Activated CD4-positive, alpha-beta T cell treated with anti-CD3 and anti-CD28 coated beads, Interleukin-2, Interleukin-6, amounts not matched to agents 100 ng/mL and 50 ng/mL, durations not matched to agents 16 hours and 8 hours (primary cell): ENCODE measurements at places on chromosomes 3 and 15.

DNA sequence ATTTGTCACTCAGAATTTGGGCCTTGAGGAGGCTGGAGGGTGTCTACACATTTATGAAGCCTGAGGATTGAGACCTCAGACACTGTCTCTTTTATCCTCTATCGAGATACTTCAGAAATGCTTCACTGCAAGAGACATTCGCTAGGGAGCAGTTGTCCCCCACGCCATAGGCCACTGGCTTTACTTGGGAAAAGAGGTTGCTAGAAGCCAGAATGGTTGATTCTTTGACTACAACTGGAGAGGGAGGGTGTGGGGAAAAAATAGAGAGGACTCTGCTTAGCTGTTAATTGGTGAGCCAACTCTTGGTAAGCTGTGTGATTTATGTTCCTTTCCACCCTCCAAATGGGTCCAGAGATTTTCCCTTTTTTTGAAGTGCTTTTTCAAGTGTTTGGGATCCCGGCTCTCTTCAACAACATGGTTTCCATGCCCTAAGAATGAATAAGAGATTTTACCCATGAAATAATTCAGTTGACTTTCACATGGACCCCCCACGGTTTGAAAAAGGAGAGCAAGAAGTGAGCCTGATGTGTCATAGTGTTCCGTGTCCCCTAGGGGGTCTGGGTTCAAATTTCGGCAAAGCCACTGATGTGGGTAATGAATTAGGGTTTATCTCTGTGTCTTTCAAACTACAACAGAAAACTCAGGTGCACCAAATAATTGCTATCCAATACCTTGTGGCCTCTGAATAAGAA is 2.7 kb downstream of the BOC start:
- DNase-seq: no peak

GRCh38 chr3:185153171-185153771 is 411 bp upstream of the C3orf70 start:
- no peak for DNase-seq

DNA sequence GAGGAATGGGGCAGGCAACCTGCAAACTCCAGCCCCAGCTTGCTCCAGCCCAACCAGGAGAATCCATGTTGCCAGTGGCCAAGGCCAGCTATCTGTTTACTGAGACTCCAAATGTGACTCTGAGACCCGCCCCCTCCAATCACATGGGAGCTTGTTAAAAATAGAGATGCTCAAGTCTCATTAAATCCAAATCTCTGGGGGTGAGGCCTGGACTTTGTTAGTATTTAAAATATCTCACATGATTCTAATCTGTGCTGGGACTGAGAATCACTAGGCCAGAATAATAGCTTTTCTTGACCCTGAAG is 224.2 kb upstream of the TBL1XR1 start:
- DNase-seq: no peak

GRCh38 chr3:181782306-181782954 is 70.7 kb downstream of the SOX2 start:
- DNase-seq: no peak

DNA sequence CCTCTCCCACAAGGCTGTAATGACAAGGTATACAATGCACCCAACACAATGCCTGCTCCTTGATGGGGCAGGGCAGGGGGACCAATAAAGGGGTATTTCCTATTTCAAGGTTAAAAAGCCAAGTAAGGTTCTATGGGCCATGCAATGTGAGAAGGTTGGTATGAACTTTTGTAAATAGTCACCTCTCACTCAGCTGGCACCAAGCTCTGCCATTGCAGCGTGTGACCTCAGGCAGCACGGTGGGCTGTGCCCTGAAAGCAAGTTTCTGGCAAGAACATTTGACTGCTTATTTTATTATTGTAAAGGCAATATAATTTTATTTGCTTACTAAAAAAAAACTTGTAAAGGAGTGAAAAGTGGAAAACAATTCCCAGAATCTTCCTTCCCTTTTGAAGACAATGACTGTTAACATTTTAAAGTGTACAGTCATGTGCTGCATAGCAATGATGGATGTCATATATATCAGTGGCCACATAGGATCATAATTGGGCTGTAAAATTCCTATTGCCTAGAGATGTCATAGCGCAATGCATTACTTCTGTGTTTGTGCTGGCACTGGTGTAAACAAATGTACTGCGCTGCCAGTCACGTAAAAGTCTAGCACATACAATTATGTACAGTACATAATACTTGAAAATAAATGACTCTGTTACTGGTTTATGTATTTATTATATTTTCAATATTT is 167.3 kb upstream of the RORA start:
- no peak for DNase-seq

GRCh38 chr3:177817751-177818150 is 620.5 kb upstream of the TBL1XR1 start:
- DNase-seq: no peak
